Activated CD4-positive, alpha-beta T cell treated with anti-CD3 and anti-CD28 coated beads, Interleukin-2, amount 50 U/mL, for 16 hours (primary cell): ENCODE measurements at places on chromosomes 3 and 15.

- DNase-seq, result no peak
These were observed 3.5 kb upstream of the TGM5 start for GRCh38 chr15:43270113-43270665.

DNA sequence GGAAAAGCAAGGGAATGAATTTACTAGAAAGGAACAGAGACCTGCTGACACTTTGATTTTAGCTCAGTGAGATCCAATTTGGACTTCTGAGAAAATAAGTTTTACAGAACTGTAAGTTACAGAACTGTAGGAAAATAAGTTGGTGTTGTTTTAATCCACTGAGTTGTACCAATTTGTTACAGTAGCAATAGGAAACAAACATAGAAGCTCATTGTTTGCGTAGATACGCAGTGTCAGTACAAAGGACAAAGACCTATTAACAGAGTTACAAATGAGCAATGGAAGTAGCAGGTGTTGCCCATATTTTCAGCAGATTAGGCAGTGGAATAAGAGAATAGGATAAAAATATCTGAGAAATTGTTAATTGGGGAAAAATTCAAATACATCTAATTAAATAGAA lies 385.8 kb upstream of the CNTN6 start:
- no peak for DNase-seq

GRCh38 chr3:25239042-25239441 lies 189.0 kb upstream of the RARB start:
- DNase-seq, result no peak

- DNase-seq, result no peak
These were observed 234.3 kb downstream of the SQOR start for GRCh38 chr15:45869034-45869668.

DNA sequence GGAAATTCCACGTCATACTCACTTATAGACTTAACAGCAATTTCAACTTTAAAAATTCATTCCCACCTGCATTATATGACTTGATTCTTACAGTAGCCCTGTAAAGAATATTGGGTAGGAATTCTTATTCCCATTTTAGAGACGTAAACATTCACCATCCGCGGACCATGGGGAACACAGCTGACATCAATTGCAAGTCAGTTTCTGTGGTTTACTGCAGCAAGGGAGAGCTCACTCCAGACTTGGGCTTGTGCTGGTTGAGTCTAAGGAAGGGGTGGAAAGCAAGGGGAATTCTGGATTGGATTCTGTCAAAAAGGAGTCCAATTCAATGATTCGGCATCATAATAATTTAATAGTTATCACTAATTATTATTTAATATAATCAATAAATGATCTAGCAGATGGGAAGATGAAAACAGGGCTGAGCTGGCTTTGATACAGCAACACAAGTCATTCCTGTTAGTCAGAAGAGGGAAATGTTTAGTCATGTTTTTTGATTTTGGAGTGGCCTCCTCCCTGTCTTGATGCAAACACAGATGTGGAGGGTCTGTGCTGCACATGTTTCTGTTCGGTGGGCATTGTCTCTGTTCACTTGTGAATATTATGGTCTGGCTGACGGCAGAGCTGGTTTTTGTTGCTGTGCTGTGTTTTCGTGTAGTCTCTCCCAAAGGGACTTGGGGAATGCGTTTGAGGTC lies 9.7 kb downstream of the LIPC start:
- no peak for DNase-seq

DNA sequence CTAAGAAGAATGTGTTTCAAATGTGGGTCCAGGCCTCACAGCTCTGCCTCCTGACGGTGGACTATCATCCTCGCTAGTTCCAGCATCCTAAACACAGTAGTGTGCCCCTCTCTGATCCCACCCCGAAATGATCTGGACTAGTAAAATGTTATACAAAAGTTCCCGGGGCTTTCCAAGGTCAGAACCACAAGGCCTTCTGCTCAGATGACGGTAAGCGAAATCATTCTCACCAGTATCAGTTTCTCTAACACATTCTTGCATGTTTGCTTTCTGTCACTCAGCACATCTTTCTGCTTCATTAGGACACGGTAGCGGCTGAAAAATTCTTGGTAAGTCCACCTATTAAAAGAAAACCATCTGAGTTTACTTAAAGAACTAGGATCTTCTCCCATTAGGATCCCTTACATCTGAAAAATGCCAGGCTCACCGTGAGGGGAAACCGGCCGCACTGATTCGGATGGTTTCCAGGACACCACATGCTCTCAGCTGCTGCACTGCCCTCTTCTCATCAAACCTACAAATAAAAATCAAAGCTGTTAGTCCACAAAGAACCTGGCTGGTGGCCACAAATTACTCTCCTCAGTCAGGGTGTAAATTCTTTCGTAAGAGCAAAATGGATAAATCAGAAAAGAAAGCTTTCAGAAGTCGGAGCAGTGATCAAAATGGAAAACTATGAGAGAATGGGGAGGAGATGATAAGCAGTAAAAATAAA lies 83.9 kb upstream of the MYO5C start:
- DNase-seq, result peak; percentile 81

- DNase-seq, result no peak
These were observed at the start of gene ABCF3 for GRCh38 chr3:184186184-184186901. Gene ABCF3 (plus strand): TSS chr3:184186199. CDS start chr3:184186208, 9 bp downstream.

- DNase-seq, result no peak
These were observed 85.6 kb downstream of the RAP2B start for GRCh38 chr3:153247331-153248330.

DNA sequence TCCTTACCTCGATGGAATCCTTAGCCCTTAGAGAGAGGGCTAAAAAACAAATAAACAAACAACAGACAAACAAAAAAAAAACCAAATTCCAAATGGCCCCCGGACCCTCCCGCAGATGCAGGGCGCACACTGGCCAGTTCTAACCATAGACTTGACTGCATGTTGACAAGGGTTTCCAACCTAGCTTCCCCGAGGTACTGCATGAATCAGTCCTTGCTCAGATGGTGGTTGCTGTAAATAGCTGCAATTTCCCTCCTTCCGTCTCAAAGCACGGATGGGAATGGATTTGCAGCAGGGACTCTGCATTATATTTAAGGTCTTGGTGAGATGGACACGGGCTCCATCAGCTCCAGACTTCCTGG lies 162.8 kb downstream of the CD47 start:
- DNase-seq, result peak; percentile 10

DNA sequence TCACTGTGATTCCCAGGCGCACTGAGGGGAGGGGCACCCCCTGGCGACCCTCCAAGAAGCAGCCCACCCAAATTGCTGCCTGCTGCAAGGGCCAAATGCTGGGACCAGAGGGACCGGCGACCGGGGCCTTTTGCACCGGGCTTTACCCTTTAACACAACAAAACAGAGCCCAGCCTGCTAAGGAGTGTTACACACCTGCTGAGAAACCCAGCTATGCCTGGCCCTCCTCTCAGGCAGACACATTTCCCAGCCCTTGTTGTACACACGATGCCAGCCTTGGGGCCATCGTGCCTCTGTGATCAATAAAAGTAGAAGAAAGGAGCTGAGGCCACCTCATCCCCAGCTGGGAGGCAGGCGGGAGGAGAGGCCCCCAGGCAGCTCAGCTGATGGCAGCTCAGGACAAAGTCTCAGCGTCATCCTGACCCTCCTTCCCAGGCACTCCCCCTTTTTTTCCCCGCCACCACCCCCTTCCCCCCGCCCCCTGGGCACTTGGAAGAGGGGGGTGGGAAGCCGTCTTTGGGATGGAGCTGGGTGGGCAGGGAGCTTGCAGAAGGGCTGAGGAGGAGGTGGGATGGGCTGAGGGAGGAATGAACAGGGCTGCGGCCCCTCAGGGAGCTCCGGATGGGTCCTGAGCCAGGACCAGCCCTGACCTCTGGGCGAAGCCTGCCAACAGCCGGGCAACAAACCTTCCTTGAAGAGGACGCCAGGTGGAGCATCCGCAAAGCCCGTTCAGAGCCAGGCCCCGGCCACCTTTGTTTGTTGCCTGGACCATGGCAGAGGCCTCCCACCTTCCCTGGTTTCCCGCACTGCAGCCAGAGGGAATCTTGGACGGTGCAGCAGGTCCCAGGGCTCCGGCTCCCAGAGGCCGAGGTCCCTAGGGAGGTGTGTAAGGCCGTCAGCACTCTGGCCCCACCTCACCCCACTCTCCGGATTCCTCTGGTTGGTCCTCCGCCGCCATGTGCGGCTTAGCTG lies 45.9 kb upstream of the SEC61A1 start:
- no peak for DNase-seq

DNA sequence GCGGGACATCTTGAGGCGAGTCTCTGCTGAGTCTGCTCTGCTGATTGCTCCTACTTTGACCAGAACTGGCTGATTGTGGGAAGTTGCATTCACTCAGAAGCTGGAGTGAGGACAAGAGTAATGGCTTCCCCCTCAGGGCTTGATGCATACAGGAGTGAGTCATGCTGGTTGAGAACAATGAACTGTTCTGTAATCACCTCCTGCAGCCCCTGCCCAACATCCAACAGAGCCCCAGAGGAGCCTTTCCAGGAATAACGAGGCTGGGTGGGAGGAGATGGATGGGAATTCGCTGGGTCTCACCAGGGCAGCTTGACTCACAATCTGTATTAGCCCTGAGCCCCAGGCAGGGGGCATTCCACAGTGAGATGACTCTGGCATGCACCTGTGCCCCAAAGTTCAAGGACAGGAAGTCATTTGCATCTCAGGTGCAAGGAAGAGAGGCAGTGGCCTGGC lies 85.0 kb downstream of the RAB11A start:
- no peak for DNase-seq

DNA sequence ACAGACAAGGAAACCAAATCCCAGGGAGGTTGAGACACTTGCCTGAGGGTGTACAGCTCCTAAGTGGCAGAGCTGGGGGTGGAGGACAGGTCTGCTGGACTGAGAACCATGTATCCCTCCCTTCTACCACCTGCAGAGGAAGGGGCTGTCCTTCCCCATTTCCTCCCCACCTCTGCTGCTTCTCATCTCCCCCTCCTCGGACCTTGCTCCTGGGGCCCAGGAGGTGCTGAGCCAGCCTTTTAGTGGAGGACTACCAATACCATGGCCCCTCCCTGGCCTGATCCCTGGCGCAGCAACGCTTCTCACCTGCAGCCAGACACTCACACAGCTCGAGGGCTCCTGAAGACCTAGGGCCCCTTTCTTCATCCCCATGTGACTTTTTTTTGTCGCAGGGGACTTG lies 50.4 kb downstream of the IDH2 start:
- DNase-seq, result no peak

DNA sequence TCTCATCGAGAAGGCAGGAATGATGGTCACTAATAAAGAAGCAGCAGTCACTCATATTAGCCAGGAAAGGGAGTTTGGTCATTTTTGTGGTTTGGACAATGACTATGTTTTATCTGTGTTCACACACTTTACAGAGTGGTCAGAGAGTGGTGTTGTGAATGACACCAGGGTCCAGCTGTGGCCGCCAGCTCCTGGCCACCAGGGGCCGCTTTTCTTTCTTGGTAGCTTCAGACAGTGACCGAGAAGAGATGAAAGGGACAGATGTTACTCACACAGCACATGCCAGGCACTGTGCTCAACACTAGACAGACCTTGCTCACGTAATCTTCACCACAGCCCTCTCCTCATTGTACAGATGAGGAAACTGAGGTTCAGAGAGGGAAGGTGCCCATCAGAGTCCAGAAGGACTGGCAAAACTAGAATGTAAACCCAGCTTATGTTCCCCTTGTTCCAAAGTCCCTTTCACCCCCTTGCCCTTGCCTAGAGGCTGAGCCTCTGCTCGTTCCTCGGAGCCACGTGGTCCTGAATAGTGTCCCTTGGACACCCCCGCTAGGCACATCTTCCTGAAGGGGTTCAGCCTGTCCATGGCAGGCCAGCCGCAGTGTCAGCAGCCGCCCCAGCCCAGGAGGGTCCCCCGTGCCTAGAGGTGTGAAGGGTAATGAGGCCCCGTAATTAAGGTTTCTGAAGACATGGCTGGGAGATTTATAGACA lies 55.6 kb downstream of the CYP11A1 start:
- DNase-seq, result no peak

DNA sequence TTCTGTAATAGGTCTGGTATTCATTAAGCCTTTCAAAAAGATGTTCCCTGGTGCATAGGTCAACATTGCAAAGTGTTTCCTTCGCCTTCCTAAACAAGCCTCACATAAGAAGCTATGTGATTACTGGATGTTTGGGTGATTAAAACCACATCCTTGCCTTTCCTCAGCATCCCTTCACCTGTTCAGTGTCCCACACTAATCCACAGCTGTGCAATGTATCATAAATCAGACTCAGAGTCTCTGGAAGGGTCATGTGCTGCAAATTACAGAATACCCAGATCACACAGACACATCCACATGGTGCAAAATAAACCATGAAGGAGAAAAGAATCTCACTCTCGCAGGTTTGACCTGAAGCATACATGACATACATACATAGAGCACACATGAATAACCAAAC lies 164.7 kb upstream of the NSMCE3 start:
- no peak for DNase-seq

GRCh38 chr15:87523516-87523915 lies 733.0 kb downstream of the NTRK3 start:
- no peak for DNase-seq

GRCh38 chr3:172410702-172411477 lies 37.4 kb downstream of the GHSR start:
- DNase-seq, result no peak

- DNase-seq, result no peak
These were observed 9.1 kb downstream of the HDC start for GRCh38 chr15:50256188-50257041.

- DNase-seq, result no peak
These were observed 48.9 kb upstream of the CFAP161 start for GRCh38 chr15:81085213-81085612.

DNA sequence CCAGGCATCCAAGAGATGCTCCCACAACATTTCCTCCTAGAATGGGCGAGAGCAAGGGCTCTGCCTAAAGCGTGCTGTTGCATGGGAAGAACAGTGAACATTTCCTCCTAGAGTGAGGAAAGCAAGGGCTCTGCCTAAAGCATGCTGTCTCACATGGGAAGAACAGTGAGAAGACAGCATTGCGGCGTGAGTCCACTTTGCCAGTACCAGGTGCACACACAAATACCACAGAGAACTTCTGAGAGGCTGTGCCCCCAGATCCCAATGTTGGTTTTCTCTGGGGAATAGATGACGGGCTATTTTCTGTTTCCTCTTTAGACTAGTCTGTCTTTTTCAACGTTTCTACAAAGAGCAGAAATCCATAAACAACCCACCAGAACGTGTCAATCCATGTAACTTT lies 142.9 kb downstream of the LRRK1 start:
- DNase-seq, result no peak

DNA sequence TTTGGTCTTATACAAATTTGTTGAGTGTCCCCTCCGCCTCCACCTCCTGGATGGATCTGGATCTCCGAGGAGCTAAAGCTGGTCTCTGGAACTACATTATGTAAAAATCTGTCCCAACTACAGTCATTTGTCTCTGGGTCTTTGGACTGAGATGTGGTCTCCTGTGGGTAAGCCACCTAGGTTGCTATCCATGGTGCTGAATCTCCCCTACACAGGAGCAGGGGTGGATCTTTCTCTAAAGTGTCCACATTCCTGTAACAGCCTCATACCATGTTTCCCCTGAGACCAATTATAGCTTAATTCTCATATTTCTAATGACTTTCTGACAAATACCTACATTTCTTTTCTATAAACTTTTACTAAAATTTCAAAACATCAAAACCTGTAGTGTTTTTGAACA lies 625.8 kb downstream of the TAFA4 start:
- peak; percentile 8 for DNase-seq

DNA sequence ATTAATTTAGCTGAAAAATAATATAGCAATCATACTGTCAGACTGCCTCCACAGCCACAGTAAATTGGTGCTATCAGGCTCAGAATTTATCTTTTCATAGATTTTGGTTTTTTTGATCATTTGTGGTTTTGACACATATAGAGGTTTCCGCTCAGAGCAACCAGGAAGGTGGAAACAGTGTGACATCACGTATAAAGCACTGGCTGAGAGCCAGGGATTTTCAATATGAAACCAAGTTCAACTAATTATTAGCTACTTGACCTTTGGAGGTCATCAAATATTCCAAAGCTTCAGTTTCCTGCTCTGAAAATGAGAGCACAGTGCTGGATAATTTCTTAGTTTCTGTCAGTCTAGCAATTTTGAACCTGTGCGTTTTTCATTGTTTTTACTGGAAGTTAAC lies 433.8 kb upstream of the SUCLG2 start:
- DNase-seq, result peak; percentile 27
